ENCODE measurements at places on chromosomes 4 and X.

DNA sequence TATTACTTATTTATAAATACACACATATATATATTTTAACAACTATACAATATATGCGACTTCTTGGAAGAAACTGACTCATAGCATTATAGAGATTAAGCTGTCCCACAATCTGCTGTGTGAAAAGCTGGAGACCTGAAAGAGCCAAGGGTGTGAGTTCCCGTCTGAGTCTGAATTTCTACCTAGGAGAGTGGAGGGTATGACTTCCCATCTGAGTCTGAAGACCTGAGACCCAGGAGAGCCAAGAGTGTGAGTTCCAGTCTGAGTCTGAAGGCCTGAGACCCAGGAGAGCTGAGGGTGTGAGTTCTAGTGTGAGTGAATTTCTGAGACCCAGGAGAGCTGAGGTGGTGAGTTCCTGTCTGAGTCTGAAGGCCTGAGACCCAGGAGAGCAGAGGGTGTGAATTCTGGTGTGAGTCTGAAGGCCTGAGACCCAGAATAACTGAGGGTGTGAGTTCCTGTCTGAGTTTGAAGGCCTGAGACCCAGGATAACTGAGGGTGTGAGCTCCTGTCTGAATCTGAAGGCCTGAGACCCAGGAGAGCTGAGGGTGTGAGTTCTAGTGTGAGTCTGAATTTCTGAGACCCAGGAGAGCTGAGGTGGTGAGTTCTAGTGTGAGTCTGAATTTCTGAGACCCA is 8.9 kb upstream of the P2RY8 start:
- no peak for DNase-seq

GRCh38 chr4:139443661-139444060 is 10.3 kb upstream of the RAB33B start:
- no peak for DNase-seq

- DNase-seq, result no peak
Observed at GRCh38 chrX:88136328-88136727, 610.7 kb upstream of the CPXCR1 start.

DNA sequence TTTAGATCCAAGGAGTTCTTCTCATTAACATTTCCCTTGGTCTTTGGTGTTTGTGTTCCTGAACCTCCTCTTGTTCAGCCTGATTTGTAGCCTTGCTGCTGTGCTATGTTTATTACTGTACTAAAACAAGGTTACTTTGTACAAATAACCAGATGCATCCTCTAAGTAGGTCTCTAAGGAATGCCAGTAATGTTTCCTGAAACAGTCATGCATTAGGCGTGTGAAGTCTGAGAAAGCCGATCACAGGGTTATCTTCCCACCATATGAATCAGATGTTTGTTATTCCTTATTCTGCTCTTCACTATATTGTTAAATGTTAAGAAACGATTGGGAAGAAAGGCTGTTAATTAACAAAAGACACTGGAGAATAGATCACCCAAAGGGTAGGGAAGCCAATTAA is 66.9 kb downstream of the GALNTL6 start:
- DNase-seq, result peak; percentile 88

GRCh38 chr4:61770456-61770855 is 570.3 kb downstream of the ADGRL3 start:
- no peak for DNase-seq

DNA sequence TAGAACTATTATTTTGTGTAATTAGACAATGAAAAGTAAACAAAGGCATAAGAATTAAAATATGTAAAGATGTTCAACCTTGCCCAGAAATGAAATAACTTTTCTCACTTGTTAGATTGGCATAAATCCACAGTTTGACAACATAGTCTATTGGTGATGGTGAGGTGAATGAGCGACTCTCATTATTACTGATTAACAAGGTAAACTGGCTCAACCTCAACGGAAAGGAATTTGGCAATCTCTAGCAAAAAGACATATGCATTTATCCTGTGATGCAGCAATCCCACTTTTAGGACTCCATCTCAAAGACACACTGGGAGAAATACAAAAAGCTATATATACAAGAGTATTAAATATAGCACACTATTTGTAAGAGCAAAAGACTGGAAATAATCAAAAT is 22.3 kb downstream of the UBA6 start:
- DNase-seq, result no peak

DNA sequence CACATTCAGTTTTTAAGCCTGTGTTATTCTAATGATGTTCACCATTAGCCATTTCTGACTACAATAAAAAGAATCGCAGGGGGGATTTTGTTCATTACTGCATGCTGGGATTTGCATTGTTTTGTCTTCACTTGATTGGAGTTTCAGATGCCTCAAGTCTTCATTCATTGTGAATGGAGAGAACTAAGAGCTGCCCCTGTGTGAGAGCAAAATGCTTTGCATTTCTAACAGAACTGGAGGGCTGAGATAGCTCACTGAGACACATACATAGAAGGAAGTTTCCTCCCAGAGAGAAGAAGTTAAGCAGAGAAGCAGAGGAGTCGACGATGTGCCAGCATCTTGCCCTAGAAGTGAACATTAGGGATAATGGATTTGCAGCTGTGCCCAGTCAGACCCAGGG is 113.5 kb upstream of the GATB start:
- no peak for DNase-seq

DNA sequence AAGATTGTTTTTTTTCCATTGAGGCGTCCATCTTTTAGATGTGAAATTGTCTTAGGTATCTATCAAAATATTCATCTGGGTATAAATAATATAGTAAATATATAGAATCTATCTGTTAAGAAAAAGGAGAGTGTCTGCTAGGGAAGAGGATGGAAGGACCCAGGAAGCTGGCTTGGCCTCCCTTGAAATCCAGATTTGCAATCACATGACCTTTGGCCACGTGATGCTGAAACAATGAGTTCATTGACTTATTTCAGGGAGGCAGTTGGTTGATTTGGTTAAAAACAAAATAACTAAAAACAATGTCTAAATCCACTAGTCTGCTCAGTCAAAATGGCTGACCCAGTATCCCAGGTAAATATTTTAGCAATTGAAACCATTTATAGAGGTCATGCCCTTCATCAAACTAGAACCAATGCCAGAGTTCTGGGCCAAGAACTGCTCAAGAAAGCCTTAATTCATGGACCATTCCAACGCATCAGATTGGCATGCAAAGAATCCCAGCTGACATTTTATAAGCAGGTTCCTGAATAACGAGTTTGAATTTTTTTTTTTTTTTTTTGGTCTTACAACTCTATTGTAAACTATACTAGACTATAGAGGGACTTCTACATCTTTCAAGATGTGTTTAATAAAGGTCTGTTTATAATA is 172.7 kb downstream of the MID1 start:
- DNase-seq, result peak; percentile 23

GRCh38 chr4:107330916-107331315 is 294.8 kb upstream of the DKK2 start:
- no peak for DNase-seq

DNA sequence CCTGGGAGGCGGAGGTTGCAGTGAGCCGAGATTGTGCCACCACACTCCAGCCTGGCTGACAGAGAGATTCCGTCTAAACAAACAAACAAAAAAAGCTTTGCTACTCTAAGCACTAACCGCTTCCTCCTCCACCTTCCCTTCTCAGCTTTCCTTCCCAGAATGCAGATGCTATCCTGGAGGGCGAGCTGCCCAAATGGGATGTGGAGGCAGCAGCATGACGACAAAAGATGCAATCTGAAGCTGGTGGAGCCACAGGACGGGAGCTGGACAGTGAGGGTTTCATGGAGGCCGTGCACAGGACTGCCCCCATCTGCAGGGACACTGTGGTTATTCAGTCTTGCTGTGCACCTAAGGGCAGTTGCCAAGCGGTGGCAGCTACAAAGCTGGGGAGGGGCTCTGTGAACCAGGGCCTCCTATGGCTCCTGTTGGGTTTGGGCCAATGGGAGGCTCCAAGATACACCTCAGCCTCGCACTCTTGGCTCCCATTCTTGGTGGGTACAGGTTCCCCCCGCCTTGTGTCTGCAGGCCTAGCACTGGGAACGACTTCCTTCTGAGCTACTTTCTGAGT is 47.4 kb downstream of the WDR1 start:
- DNase-seq, result no peak

DNA sequence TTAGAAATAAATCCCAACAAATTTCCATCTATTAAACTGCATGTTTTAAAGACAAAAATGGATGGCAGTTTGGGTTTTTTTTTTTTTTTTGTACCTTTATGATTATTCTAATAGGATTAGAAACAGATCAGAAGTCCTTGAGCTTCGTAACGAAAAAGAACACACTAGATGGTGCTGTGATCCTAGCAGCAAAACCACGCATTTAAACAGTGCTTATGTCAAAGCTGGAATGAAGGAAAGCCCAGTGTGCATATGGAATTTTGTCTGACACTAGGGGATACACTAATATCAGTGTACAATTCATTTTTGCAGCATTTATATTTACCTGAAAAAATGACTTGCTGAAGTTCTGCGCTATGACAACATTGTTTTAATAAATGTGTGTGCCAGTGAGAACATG is 229.1 kb downstream of the VEGFC start:
- DNase-seq, result no peak
